ENCODE measurements at places on chromosomes 2 and 18.

DNA sequence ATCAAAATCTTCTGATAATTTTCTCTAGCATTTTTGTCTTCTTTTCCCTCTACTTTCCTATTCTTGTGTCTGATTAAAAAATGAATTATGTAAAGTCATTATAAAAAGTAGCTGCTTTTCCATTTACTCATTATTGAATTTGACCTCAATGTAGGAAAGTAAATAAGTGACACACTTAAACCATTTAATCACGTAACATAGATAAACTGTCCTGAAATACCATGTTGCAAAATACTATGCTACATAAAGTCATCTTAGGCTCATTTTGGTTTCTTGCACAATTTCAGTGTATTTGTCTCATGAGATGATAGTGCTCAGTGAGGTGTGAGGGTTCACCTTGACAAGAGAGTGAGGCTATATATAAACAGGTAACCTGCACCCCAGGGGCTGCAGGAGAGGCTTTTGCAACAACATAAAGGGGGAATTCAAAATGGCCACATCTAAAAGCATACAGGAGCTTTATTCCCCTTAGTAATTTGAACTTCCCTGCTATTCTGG is 502.7 kb downstream of the RNF144A start:
- H3K27me3 ChIP-seq = peaks cover 27% of the 10 kb centered on the region
- H3K36me3 ChIP-seq = no peaks in the 10 kb centered on the region
- DNase-seq = no peak
- H3K4me3 ChIP-seq = no peak overlapping the region
- H3K4me1 ChIP-seq = no peaks in the 10 kb centered on the region

GRCh38 chr18:57439985-57440330 is 4.8 kb downstream of the ONECUT2 start:
- no peak overlapping the region for H3K27ac ChIP-seq
- peaks cover 43% of the 10 kb centered on the region for H3K4me1 ChIP-seq
- H3K27me3 ChIP-seq = peaks cover 91% of the 10 kb centered on the region
- no peak for DNase-seq

DNA sequence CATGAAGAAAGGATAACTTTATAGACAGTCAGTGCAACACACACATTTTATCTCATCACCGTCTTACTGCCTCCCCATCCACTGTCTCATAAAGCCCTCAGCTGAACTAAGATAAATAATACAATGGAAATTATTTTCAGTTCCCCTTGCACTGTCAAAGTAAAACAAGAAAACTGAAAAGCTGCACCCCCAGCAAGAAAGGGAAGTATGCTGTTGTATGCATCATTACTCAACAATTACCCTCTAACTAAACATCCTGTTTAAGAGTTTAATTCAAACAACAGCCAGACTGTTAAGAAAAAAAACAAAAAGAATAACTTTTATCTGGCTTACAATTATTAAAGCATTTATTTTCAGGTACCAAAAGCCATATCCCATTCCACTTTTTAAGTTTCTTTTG is 25.0 kb downstream of the MPPE1 start:
- H3K4me1 ChIP-seq = no peaks in the 10 kb centered on the region
- H3K4me3 ChIP-seq = no peak overlapping the region
- peaks cover 17% of the 10 kb centered on the region for H3K36me3 ChIP-seq
- H3K27ac ChIP-seq = no peak overlapping the region
- no peak for DNase-seq

DNA sequence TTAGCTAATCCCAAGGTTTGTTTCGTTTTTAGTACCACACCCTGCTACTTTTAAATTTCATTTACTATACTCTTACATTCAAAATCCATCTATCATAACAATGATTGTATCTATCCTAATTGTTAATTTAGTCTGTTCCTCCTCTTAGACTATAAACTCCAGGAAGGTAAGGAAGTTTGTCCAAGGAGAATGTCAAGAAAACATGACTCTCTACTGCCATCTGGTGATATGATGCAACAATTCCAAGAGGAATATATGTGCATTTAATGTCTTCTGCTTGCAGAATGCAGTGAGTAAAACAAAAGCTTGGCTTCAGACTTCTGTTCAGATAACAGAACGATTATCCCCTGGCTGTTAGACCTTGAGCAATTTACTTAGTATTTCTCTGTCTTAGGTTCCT is 1267.1 kb downstream of the LRP1B start:
- H3K27me3 ChIP-seq = no peaks in the 10 kb centered on the region
- H3K4me1 ChIP-seq = peaks cover 5% of the 10 kb centered on the region
- H3K4me3 ChIP-seq = no peak overlapping the region
- H3K36me3 ChIP-seq = no peaks in the 10 kb centered on the region
- DNase-seq = no peak
- no peak overlapping the region for H3K27ac ChIP-seq

GRCh38 chr2:177242121-177242987 is 22.2 kb downstream of the NFE2L2 start:
- H3K27me3 ChIP-seq = no peaks in the 10 kb centered on the region
- peak overlapping the region; percentile 97 for H3K27ac ChIP-seq
- peaks cover 94% of the 10 kb centered on the region for H3K4me1 ChIP-seq
- DNase-seq = no peak

DNA sequence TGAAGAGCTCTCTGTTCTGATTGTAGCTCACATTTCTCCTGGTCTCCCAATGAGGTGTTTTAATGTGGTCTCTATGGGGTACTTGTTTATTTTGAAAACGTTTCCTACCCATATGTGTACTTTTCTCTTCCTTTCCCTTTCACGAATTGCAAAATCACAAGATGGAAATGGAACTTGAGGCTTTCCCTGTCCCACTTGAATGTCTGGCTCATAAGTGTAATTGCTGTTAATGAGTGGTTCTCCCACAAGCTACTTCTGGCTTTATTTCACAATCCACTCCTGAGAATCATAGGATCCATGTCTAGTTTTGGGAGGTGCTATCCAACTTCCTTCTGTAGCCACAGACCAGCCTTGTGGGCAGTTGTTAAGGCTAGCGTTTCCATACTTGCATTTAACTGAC is 81.1 kb upstream of the CAVIN2 start:
- no peaks in the 10 kb centered on the region for H3K36me3 ChIP-seq
- no peaks in the 10 kb centered on the region for H3K27me3 ChIP-seq
- H3K4me1 ChIP-seq = peaks cover 37% of the 10 kb centered on the region
- no peak for DNase-seq
- peak overlapping the region; percentile 11 for H3K4me3 ChIP-seq
- H3K27ac ChIP-seq = peak overlapping the region; percentile 90

DNA sequence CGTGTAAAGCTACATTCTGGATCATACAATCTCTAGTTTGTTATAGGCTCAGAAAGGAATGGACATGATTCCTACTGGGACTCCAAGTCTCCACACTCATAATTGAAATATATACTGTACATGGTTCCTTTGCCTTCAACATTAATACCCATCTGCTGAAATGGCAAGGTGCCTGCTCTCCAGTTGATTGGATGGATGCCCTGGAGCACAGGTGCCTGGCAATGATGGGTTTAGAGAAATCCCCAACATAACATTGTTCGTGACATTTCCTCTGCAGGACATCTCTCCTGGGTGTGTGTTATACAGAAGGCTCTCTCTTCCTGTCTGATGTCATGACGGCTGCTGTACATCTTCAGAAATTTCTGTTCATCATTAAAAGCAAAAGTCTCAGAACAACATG is 449.7 kb upstream of the CWC22 start:
- no peaks in the 10 kb centered on the region for H3K4me1 ChIP-seq
- no peak for DNase-seq
- no peak overlapping the region for H3K4me3 ChIP-seq
- no peaks in the 10 kb centered on the region for H3K27me3 ChIP-seq

DNA sequence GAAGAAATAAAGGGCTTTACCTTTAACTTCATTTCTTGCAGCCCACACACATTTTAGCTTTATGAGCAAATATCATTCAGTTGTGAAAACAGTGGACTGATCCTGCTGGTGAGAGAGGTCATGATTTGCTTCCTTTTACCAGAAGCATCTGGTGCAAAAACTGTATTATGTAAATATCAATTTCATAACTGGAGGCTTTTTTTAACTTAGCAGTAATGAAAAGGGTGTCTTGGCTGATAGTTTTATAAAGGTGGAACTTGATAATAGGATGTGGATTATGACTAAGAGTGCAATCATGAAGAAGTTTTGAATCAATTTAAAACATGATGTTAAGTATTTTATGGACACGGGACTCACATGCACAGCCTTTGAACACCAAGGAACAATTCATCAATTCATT is 304.4 kb downstream of the GULP1 start:
- DNase-seq = no peak
- H3K27ac ChIP-seq = peak overlapping the region; percentile 52
- H3K4me1 ChIP-seq = peaks cover 45% of the 10 kb centered on the region
- no peaks in the 10 kb centered on the region for H3K27me3 ChIP-seq
- H3K36me3 ChIP-seq = peaks cover 14% of the 10 kb centered on the region
- no peak overlapping the region for H3K4me3 ChIP-seq

- no peak for DNase-seq
- peaks cover 6% of the 10 kb centered on the region for H3K36me3 ChIP-seq
- no peaks in the 10 kb centered on the region for H3K27me3 ChIP-seq
- H3K27ac ChIP-seq = no peak overlapping the region
Observed at GRCh38 chr2:219484343-219485200, 14.1 kb upstream of the GMPPA start.

- H3K4me1 ChIP-seq = no peaks in the 10 kb centered on the region
- H3K27me3 ChIP-seq = no peaks in the 10 kb centered on the region
- no peak for DNase-seq
- no peak overlapping the region for H3K27ac ChIP-seq
- peaks cover 35% of the 10 kb centered on the region for H3K36me3 ChIP-seq
Observed at GRCh38 chr2:37132914-37133313, 23.9 kb downstream of the EIF2AK2 start.

DNA sequence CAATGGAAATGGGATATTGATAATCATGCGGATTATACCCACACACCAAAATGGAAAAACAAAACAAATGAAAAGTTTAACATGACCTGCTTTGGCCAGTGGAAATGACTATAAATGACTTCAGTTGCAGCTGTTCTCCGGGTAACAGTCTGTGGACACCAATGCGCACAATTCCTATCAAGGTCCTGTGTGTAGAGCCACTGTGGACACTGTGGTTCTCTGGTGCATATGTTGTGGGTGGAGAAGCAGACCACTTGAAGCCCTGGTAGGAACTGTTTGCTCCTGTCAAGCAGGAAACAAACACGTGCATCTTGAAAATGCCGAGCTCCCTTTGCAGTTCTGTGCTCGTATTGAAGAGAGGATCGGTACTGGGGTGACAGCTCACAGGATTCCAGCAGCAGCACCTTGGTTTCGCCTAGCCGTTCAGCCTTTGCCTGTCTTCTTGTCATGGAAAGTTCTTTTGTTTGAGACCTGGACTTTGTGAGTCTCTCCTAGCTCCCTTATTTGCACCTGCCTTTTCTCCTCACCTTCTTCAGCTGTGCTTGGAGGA is 32.9 kb downstream of the NCK2 start:
- no peak for DNase-seq
- H3K27ac ChIP-seq = no peak overlapping the region
- no peaks in the 10 kb centered on the region for H3K27me3 ChIP-seq
- no peak overlapping the region for H3K4me3 ChIP-seq
- peaks cover 2% of the 10 kb centered on the region for H3K36me3 ChIP-seq
